ENCODE measurements at places on chromosomes 7 and 10.
A peak's percentile ranks its signal among the peaks of the same experiment; 100 is the strongest.

GRCh38 chr10:104809288-104810090, 168.4 kb downstream of the SORCS3 start:
- no peak for DNase-seq

DNA sequence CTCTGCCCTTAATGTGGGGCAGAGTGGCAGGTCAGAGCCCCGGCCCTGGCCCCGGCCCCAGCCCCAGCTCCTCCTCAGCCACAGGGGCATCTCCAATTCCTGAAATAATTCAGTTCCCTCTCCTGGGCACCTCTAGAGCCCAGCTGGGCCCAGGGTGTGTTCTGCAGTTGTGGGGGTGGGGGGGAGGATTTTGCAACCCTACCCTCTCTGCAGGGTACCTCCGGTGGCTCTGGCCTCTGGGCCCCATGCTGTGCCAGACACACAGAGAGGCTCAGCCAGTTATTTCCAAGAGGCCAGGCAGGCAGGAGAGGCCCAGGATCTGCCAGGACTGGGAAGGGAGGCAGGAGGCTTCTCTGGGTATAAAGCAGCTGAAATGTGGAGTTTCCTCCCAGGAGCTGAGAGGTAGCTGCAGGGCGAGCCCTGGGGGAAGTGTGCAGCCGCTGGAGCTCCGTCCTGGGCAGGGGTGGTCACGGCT, 47.9 kb downstream of the PWWP2B start:
- no peak for DNase-seq

DNA sequence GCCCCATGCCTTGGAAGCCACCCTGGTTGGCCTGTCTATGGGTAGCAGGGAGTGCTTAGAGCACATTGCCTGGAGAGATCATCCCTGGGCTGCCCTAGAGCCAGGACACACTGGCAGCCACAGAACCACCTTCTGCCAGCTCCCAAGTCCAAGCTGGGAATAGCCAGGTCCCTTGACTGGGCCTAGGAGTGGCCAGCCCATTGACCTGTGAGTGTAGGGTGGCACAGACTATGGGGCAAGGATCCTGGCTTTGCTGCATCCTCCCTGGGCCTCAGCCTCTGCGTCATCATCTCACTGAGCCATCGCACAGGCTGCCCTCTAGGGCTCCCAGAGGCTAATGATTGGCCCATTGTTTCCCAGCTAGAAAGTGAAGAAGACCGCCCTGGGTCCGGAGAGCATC, 7.0 kb downstream of the AQP1 start:
- DNase-seq = no peak

DNA sequence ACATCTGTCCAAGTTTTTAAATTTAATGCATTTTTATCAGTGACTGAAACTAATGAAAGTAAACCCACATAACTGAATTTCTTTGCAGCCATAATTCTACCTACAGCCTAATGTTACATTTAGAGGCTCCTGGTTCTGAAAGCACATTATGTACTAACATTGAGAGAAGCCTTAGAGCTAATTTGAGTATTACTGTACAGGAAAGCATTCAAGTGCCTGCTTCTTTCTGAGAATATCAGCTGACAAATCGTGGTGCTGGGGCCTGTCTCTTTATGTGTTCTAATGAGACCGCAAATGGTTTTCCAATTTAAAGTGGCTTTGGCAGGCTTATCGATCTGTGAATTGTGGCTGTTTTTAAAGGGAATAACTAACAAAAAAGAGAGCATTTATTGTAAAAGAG, 32.3 kb upstream of the DGKB start:
- DNase-seq = no peak

DNA sequence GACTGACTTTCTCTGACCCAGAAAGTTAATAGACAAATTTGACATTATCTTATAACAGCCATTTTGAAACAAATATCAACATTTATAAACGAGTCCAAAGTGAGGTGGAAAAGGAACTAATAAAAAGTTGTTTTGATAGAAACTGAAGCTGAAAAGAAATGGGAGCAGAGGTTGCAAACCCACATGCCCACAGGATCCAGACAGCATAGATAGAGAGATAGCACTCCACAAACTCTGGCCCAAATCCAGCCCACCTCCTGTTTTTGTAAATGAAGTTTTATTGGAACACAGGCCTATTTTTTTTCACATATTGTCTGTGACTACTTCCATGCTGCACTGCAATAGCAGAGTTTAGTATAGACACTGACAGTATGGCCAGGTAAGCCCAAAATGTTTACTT, 171.9 kb downstream of the PRKG1 start:
- DNase-seq = no peak

GRCh38 chr7:51175316-51175991, 141.2 kb downstream of the COBL start:
- no peak for DNase-seq

GRCh38 chr7:2182461-2182860, 50.3 kb downstream of the MAD1L1 start:
- no peak for DNase-seq

DNA sequence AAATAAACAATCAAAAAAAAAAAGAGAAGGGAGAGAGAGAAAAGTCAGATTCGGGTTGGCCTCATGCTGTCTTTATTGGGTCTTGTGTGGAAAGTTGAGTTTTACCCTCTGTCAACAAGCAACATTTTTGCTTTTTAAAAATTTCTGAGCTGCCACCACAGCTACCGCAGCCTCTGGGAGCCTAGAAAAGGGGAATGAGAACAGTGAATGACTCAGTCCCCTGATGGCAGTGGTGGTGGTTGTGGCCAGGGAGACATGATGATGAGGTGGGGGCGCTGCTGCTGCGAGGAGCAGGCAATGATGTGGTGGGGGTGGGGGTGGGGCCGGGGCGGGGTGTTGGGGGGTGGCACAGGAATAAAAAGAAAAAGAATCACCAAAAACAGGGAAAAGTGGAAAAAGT, 20.0 kb upstream of the CREB3L2 start:
- no peak for DNase-seq

- DNase-seq = peak; percentile 47
These were observed 151.4 kb upstream of the PITRM1 start for GRCh38 chr10:3323865-3324498.

DNA sequence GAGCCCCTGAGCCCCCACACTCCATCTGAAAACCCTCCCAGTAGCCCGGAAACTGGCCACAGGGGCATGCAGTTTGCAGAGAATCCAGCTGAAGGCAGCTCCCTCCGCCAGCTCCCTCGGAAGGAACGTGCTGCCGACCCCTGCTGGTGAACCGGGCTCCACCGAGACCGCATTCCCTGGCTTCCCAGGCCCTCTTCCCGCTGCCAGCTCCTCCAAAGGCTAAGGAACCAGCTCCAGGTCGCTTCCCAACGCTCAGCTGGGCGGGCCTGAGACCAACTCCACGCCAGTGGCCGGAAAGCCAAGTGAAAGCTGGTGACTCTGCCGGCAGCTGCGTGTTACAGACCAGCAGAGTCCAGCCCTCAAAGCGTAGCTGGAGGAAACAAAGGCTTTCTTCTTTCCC, 35.8 kb downstream of the GPER1 start:
- DNase-seq = no peak

- DNase-seq = peak; percentile 78
These were observed 64.8 kb upstream of the DNAJB6 start for GRCh38 chr7:157271991-157272324.

Data from GM04503 (cell line).